NCI-H1436 (cell line): ENCODE measurements at places on chromosomes 12 and 14.

- no peak for DNase-seq
Observed at GRCh38 chr12:9406564-9407424, 198.6 kb upstream of the PZP start.

- no peak for DNase-seq
Observed at GRCh38 chr12:107254258-107254856, 161.0 kb upstream of the CRY1 start.

- no peak for DNase-seq
Observed at GRCh38 chr14:92646952-92647796, 101.3 kb downstream of the LGMN start.

DNA sequence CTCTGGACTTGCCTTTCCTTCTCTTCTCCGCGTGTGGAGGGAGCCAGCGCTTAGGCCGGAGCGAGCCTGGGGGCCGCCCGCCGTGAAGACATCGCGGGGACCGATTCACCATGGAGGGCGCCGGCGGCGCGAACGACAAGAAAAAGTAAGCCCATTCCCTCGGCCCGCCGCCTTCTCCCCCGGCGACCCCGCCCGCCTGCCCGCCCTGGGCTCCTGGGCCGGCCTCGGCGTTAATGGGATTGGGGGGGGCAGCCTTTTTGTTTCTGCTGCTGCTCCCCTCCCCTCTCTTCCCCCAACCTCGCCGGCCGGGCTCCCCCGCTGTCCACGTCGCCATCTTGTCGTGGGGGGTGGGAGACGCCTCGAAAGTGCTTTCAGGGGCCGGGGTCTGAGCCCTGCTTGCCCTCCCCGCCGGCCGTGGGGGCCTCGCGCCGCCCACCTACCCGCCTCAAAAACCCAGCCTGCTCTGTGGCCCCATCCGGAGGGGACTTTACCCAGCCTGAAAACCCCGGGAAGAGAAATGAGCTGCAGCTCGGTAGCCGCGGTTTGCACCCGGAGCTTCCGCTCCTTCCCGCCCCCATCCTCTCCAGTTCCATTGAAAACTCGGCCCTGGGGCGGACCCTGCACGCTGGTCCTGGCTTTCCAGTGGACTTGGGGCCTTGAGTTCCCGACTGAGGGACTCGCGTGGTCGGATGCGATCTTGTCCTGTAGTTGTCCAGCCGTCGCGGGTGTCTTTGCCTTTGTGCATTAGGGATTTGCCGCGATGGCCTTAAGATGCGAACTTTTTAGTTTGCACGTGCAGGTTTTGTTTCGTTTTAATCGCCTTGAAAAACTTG, 598 bp downstream of the HIF1A start:
- peak; percentile 33 for DNase-seq

DNA sequence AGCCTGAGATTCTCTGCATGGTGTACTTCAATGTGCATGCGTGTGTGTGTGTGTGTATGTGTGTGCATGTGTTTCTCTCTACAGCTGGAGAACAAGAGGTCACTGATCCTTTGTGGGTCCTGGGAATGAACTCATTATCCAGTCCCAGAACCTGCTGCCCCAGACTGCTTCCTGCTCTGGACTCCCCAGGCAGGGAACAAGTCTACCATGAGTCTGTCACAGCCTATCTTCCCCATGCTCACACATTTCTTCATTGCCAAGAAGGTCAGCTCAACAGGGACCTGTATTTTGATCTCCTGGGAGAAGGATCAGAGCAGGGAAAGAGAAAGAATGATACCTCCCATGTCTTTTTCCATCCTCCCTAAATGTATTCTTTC, 2.9 kb upstream of the AGAP2 start:
- DNase-seq = no peak

- no peak for DNase-seq
Observed at GRCh38 chr12:42482041-42482747, 107.4 kb downstream of the PRICKLE1 start.

DNA sequence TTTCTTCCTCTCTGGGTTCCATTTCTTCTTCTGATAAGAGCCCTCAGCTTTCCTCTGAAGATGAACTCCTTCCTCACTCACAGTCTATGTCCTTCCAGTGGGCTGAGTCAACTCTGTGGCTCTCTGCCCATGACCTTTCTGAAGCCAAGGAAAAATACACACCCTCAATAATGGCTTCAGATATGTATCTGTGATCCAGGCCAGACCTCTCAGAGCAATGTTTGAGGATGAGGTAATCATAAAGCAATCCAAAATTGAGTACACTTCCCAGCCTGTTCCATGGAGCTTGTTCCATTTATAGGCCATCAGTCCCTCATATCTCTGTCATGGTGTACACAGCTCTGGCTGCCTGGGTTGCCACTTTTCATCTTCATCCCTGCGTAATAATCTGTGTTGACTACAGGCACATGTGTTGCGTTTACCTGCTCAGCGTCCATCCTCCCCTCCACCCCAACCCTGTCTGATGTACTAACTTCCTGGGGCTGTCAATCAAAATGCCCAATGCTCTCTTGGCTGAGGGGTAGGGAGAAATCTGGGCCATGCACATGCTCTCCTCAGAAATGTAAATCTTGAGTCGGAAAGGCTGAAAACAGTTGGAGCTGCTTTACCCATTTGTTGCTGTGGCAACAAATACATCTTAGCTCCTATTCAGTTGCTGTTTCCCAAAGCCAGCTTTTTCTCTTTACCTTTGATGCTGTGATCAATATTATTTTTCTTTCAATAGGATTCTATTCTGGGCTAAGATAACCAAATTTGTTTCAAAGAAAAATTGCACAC, 377.8 kb upstream of the TMEM132C start:
- DNase-seq = no peak

GRCh38 chr12:53006810-53007309, 604 bp downstream of the EIF4B start:
- peak; percentile 74 for DNase-seq

GRCh38 chr12:32061033-32061432, 45.6 kb upstream of the BICD1 start:
- DNase-seq = no peak

DNA sequence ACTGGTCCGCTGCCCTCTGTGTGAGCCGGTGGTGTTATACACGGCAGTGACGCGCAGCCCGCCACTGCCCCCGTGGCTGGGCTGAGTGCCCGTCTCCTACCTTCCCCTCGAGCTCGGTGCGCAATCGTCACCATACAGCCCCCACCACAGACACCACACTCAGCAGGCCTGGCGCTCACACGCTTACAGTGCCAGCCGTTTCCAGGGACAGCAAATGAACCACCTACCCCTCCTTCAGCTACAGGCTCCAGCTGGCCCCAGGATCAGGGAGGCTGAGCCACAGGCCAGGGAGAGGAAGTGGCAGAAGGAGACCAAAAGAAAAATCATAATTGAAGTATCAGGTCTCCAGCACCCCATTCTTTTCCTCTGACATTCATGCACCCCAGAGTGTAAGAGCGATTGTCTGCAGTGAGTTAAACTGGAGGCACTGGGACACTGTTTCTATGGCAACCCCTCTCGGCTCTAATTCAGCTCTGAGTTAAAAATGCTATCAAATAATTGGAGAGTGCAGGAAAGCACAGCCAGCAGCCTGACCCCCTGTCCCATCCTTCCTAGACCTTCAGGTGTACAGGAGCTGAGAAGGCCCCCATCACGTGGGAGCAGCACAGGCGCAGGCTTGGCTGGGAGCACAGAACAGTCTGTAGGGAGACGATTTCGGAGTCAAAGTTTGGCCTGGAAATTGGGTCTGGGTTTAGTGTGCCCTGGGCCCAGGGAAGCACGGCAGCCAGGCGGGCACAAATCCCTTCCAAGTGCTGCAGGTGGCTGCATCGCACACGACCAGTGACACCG, 18.0 kb downstream of the LRTM2 start:
- no peak for DNase-seq

DNA sequence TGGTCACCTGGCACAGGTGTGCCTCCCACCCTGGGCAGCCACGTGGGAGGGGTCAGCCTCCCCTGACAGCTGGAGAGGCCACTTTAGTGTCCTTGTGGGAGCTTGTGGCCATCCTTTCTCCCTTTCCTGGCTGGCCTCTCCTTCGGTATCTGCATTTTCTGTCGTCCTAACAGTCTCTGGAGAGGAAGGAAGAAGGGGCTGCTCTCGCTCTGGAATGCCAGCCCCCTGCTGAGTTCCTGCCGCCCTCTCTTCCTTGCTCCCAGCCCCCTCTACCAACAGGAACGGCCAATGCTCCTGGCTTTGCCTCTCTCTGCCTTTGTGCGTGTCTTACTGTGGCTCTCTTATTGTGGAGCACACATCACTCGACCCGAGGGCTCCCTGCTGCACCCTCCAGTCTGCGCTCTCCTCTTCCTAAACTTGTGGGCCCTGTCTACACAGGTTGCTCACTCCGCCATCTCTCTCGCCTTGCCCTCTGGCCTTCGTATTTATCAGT, 70.8 kb downstream of the FBXL14 start:
- no peak for DNase-seq
